IMR-90 (cell line): ENCODE measurements at places on chromosomes 7 and 10. TPM values are rescaled to one million over a fixed set of nuclear protein-coding genes. Genes with fewer than 3 reads are reported as not detected.

DPY19L1 gene
- total RNA-seq: 12.2 and 24.7 TPM in 2 replicates

DNA sequence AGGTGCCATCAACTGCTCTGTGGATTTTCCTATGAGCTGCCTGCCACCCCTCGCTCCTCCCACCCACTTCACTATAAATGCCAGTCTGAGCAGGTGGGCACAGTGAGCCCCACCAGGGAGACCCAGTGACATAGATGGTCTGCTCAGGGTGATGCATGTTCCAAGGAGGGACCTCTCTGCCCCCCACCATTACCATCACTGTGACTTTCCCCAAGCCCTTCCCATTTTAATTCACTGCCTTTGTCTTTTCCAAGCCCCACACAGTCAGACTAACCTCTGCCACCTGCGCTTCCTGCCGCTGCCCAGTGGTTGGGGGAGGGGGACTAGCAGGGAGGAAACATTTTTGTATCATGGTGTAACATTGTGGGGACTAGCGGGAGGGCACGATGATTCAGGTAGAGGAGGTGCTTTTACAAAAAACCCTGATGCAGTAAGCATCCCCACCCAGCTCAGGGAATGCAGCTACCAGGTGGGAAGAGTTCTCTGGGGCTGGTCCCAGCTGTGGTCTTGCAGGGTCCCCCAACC lies 24.6 kb downstream of the PRSS2 start:
- H3K4me3 ChIP-seq: no peak overlapping the region
- peaks cover 59% of the 10 kb centered on the region for H3K27me3 ChIP-seq
- H3K4me1 ChIP-seq: no peaks in the 10 kb centered on the region
- DNase-seq: no peak

- no peaks in the 10 kb centered on the region for H3K36me3 ChIP-seq
- H3K27me3 ChIP-seq: no peaks in the 10 kb centered on the region
- H3K4me1 ChIP-seq: no peaks in the 10 kb centered on the region
- no peak overlapping the region for H3K27ac ChIP-seq
Observed at GRCh38 chr10:123782549-123782948, 109.1 kb downstream of the CPXM2 start.

RPEL1 gene
- total RNA-seq: under 0.01 and 0.28 TPM in 2 replicates

GRCh38 chr7:90698616-90699015 lies 102.5 kb downstream of the CDK14 start:
- H3K4me1 ChIP-seq: no peaks in the 10 kb centered on the region; the same call in 1 of the 2 replicates
- no peak for DNase-seq
- H3K4me3 ChIP-seq: no peak overlapping the region
- no peaks in the 10 kb centered on the region for H3K27me3 ChIP-seq

RFC2 gene
- 33.9 and 37.8 TPM in 2 replicates for total RNA-seq

PAX4 gene
- not detected in 2 replicates for total RNA-seq

- H3K27me3 ChIP-seq: no peaks in the 10 kb centered on the region
- H3K27ac ChIP-seq: peak overlapping the region; percentile 36; the same call in 1 of the 2 replicates
- H3K4me1 ChIP-seq: peaks cover 26% of the 10 kb centered on the region
- peak; percentile 47 for DNase-seq
Observed at GRCh38 chr10:33277135-33277536, 57.3 kb downstream of the NRP1 start.

- H3K27ac ChIP-seq: no peak overlapping the region
- H3K36me3 ChIP-seq: no peaks in the 10 kb centered on the region
- no peak for DNase-seq
- no peaks in the 10 kb centered on the region for H3K4me1 ChIP-seq
- no peak overlapping the region for H3K4me3 ChIP-seq
Observed at GRCh38 chr7:149824301-149824741, 13.9 kb upstream of the ZNF862 start.

DNA sequence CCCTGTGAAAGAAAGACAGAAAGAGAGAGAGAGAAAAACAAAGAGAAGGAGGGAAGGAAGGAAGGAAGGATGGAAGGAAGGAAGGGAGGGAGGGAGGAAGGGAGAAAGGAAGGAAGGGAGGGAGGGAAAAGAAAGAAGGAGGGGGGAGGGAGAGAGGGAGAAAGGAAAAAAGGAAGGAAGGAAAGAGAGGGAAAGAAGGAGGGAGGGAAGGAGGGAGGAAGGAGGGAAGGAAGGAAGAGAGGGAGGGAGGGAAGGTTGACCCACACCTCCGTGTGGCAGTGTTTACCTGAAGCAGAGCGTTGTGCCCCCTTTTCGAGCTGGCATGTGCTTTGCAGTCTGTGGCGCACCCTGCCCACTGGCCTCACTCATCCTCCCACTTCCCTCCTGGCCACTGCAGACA lies 12.3 kb upstream of the MPP7 start:
- no peak overlapping the region for H3K27ac ChIP-seq
- no peaks in the 10 kb centered on the region for H3K4me1 ChIP-seq
- H3K4me3 ChIP-seq: no peak overlapping the region
- no peak for DNase-seq
- H3K36me3 ChIP-seq: no peaks in the 10 kb centered on the region

VGF gene
- total RNA-seq: 0.18 and 0.28 TPM in 2 replicates

GRCh38 chr7:117014673-117015133 lies 61.4 kb downstream of the ST7 start:
- H3K4me3 ChIP-seq: no peak overlapping the region
- no peaks in the 10 kb centered on the region for H3K27me3 ChIP-seq
- DNase-seq: peak; percentile 68

OPN1SW gene
- not detected in 2 replicates for total RNA-seq

- H3K4me1 ChIP-seq: peaks cover 9% of the 10 kb centered on the region
- DNase-seq: peak; percentile 87
- H3K27me3 ChIP-seq: no peaks in the 10 kb centered on the region
- no peak overlapping the region for H3K4me3 ChIP-seq
- peak overlapping the region; percentile 0; the same call in 1 of the 2 replicates for H3K27ac ChIP-seq
Observed at GRCh38 chr10:18610517-18610916, 40.9 kb downstream of the NSUN6 start.

DNA sequence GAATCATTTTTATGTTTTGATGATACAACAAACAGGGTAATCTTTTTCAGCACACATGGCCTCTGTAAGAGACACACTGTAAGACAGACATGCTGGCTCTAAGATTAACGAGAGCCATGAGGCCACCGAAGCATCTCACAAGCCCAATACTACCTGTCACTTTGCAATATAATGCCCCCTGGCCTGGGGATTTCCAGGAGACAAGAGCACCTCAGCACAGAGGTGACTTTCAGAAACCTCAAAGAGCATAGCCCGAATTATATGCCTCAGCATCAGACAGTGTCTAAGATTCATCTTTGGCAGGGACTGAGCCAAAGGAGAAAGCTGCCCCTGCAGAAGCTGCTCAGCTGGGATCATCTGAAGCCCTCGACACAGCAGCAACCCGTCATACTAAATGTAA lies 44.2 kb upstream of the TMEM213 start:
- no peak overlapping the region for H3K4me3 ChIP-seq
- H3K4me1 ChIP-seq: no peaks in the 10 kb centered on the region
- H3K27ac ChIP-seq: no peak overlapping the region

- H3K27me3 ChIP-seq: no peaks in the 10 kb centered on the region
- no peak overlapping the region for H3K27ac ChIP-seq
- no peaks in the 10 kb centered on the region for H3K36me3 ChIP-seq
- DNase-seq: peak; percentile 62
Observed at GRCh38 chr7:100190048-100190711, 12.5 kb downstream of the STAG3 start.

SLC26A5 gene
- total RNA-seq: not detected in 2 replicates
